Activated T-cell treated with anti-CD3 and anti-CD28 coated beads for 4 hours (primary cell): ENCODE measurements at places on chromosomes 5 and 9.

DNA sequence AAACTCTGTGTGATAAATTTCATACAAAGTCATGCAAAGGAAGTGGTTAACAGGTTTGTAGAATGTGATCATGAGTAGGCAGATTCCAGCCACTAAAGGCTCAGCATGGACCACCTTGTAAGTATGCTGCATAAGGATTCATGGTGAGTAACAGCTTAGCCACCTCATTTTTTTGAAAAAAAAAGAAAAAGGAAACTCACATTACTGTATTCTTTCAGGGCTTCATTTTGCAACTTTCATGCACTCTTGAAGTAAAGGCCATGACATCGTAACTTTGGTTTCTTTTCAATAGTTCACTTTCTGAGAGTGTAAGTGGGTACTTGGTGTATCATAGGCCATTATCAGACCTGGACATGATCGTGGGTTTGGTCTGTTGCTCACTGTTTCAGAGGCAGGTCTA, 175.1 kb downstream of the PCSK1 start:
- no peak for DNase-seq

DNA sequence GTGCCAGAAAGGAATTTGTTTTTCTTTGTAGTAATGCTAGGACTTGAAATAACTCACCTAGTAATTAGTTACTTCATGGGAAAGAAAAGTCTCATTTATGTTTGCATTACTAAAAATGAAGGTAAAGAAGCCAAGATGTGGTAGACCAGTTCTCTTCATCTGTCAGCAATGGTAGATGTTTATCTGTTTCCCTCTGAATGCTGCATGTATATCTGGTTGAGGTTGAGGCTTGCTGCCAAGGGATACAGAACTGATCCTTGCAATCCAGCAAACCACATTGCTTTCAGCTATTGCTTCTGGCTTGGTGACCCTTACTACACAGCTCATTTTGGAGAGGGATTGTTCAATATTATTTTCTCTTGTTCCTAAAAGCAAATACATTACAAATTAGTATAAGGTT, 73.6 kb downstream of the ZNF474 start:
- DNase-seq, result no peak

DNA sequence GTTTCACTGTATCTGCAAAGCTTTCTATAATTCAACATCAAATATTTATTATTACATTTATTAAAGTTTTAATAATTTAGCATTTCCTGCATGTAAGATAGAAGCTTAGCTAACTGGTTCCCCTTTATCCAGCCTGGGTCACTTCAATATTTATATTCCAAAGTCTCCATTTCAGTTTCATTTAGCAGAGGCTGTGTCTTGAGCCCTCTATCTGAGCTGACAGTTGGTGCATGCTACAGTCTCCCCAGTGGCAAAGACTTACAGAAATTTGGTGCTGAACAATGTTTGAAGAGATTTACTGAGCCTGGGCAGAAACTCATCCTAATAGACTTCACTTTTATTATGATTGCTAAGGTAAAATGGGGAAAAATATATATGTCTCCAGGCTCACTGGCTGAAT, 279.1 kb downstream of the TRIM32 start:
- no peak for DNase-seq

DNA sequence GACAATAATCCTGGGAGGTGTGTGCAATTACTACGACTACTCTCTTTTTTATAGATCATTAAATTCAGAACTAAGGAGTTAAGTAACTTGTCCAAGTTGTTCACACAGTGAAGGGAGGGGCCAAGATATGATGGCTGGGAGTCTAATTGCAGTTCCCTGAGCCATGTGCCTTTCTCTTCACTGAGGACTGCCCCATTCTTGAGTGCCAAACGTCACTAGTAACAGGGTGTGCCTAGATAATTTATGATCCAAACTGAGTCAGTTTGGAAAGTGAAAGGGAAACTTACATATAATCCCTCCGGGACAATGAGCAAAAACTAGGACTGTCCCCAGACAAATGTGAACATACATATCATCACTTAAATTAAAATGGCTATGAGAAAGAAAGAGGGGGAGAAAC, 20.2 kb downstream of the IL7R start:
- DNase-seq, result no peak

- no peak for DNase-seq
Measured at GRCh38 chr5:42807722-42808447, 3.8 kb downstream of the SELENOP start.

DNA sequence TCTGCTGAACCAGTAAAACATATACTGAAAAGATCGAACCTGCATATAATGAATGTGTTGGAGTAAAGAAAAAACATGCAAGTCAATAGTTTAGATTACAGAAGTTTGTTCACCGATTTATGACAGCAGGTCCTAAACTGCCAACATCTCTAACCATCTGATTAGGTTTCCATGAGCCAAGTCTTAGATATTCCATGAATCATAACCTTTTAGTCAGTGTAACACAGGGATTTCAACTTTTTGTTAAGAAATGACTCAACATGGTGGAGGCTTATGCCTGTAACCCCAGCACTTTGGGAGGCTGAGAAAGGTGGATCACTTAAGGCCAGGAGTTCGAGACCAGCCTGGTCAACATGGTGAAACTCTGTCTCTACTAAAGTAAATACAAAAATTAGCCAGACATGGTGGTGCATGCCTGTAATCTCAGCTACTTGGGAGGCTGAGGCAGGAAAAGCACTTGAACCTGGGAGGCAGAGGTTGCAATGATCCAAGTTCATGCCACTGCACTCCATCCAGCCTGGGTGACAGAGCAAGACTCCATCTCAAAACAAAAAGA, 38.7 kb downstream of the APC start:
- DNase-seq, result no peak

DNA sequence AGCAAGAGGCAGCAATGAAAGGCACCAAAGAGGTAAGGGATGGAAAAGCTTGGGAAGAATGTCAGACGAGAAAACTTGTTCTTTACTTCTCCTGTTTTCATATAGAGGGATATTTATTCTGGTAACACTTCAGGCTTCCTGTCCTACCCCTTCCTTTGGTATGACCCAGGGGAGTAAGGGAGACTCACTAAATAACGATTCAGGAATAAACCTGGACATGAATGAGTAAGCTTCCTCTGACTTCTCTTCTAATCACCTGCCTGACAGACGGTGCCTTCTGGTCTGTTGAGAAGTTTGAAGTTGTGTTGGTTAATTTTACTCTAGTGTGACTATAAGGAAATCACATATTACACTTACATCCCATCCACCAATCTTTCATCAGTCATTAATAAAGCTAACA, 461.2 kb downstream of the CDH12 start:
- no peak for DNase-seq

GRCh38 chr5:99272576-99272975, 343.8 kb upstream of the CHD1 start:
- no peak for DNase-seq

DNA sequence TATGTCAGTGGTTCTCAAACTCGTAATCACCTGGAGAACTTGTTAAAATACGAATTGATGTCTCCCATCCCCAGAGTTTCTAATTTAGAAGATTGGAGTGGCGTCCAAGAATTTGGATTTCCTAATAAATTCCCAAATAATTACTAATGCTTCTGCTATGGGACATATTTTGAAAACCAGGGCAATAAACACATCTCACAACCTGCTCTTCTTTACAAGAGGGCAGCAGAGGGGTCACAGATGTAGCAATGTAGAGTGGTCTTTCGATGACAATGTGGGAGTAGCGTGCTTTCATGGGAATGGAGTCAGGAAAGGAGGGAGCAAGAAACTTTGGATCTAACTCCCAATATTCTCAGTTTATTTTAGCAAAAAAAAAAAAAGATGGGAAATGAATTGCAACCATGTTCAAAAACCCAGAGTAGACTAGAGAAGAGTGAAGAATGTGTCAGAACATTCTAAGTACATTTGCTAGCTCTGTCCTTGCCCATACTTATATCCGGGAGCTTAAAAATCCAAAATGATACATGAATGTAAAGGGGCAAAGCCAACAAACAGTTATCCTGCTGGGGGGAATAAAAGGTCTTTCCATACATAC, 33.8 kb upstream of the ALDH1A1 start:
- no peak for DNase-seq
